CD4-positive, CD25-positive, alpha-beta regulatory T cell (primary cell): ENCODE measurements at places on chromosomes 1 and 21.

DNA sequence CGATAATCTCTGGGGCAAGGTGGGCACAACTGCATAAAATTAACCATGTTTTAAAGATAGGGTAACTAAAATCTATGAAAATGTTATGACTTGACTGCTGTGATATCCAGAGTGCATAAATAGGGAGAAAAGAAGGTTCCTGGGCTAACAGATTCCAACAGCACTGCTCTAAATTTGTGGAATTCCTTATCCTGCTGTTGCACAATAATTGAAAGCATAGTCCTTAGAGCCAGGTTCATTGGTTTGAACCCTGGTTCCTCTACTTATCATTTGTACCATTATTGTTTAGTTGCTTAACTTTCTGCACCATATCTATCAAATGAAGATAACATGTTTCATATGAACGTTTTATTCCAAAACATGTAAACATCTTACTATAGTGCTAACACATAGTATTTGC, 219.0 kb downstream of the NUF2 start:
- no peak overlapping the region for H3K27ac ChIP-seq
- no peaks in the 10 kb centered on the region for H3K4me1 ChIP-seq
- H3K4me3 ChIP-seq, result no peak overlapping the region
- no peak for DNase-seq
- H3K27me3 ChIP-seq, result no peaks in the 10 kb centered on the region
- no peaks in the 10 kb centered on the region for H3K36me3 ChIP-seq

DNA sequence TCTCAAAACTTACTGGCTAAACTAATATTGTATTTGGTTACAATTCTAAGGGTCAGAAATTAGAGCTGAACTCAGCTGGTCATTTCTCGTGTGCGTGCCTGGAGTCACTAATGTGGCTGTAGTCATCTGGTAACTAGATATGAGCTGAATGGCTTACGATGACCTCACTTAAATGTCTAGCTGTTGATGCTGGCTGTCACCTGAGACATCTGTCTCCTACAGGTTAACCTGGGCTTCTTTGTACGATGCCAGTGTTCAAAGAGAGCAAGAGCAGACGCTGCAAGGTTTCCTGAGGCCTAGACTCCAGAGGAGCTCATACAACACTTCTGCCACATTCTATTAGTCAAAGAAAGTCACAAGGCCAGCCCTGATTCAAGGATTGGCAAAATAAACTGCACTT, 17.1 kb upstream of the ALG6 start:
- no peaks in the 10 kb centered on the region for H3K4me1 ChIP-seq
- H3K36me3 ChIP-seq, result no peaks in the 10 kb centered on the region
- no peak overlapping the region for H3K27ac ChIP-seq
- no peak overlapping the region for H3K4me3 ChIP-seq

- H3K27ac ChIP-seq, result no peak overlapping the region
- no peak for DNase-seq
- H3K4me1 ChIP-seq, result no peaks in the 10 kb centered on the region
- H3K27me3 ChIP-seq, result no peaks in the 10 kb centered on the region
- H3K4me3 ChIP-seq, result no peak overlapping the region
- peaks cover 24% of the 10 kb centered on the region for H3K36me3 ChIP-seq
Observed at GRCh38 chr1:52672946-52673345, 25.2 kb downstream of the COA7 start.

GRCh38 chr1:83632906-83633305, 366.0 kb downstream of the TTLL7 start:
- H3K27me3 ChIP-seq, result no peaks in the 10 kb centered on the region
- H3K4me1 ChIP-seq, result no peaks in the 10 kb centered on the region
- no peaks in the 10 kb centered on the region for H3K36me3 ChIP-seq
- no peak overlapping the region for H3K27ac ChIP-seq
- no peak overlapping the region for H3K4me3 ChIP-seq

- H3K36me3 ChIP-seq, result no peaks in the 10 kb centered on the region
- peak overlapping the region; percentile 34 for H3K4me3 ChIP-seq
- no peak for DNase-seq
- no peaks in the 10 kb centered on the region for H3K4me1 ChIP-seq
- H3K27ac ChIP-seq, result no peak overlapping the region
Observed at GRCh38 chr1:45864167-45865106, 61.0 kb downstream of the MAST2 start.

GRCh38 chr1:229945795-229946194, 121.2 kb upstream of the GALNT2 start:
- no peak overlapping the region for H3K27ac ChIP-seq
- H3K27me3 ChIP-seq, result no peaks in the 10 kb centered on the region
- DNase-seq, result no peak
- no peaks in the 10 kb centered on the region for H3K36me3 ChIP-seq
- H3K4me3 ChIP-seq, result no peak overlapping the region
- no peaks in the 10 kb centered on the region for H3K4me1 ChIP-seq

DNA sequence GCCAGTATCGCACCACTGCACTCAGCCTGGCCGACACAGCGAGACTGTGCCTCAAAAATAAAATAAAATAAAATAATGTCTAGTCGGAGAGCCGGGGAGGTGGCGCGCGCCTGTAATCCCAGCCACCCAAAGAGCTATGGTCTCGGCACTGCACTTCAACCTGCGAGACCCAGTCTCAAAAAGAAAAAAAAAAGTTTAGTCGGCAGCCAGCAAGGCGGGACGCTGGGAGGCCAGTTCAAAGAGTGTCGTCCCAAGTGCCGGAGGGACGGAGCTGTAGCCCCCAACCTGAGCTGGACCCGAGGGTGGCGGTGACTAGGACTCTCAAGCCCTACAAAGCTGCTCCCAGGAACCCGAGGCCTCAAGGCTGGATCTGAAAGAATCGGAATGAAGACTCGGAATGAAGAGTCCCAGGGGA, 632 bp upstream of the FALEC start:
- peaks cover 19% of the 10 kb centered on the region for H3K4me1 ChIP-seq
- H3K27me3 ChIP-seq, result no peaks in the 10 kb centered on the region
- no peak for DNase-seq
- H3K27ac ChIP-seq, result no peak overlapping the region

GRCh38 chr1:182658055-182658454, 26.3 kb downstream of the RGS8 start:
- no peak for DNase-seq
- H3K36me3 ChIP-seq, result no peaks in the 10 kb centered on the region
- peaks cover 7% of the 10 kb centered on the region for H3K27me3 ChIP-seq
- no peaks in the 10 kb centered on the region for H3K4me1 ChIP-seq
